ENCODE measurements at places on chromosomes 4 and X. TPM values are rescaled to one million over a fixed set of nuclear protein-coding genes. Genes with fewer than 3 reads are reported as not detected.

The CCDC110 gene
- 1.3 TPM for polyA plus RNA-seq

The CCDC120 gene
- 1.2 TPM for polyA plus RNA-seq

The KLF8 gene
- polyA plus RNA-seq = 5.2 TPM

The UGT8 gene
- 0.81 TPM for polyA plus RNA-seq

The SPIN2A gene
- 0.23 TPM for polyA plus RNA-seq

The FGFRL1 gene
- 19.2 TPM for polyA plus RNA-seq

The AKAP4 gene
- not detected for polyA plus RNA-seq

The CPE gene
- 68.2 TPM for polyA plus RNA-seq

The FGD1 gene
- polyA plus RNA-seq = 5.0 TPM

The SPANXA2 gene
- polyA plus RNA-seq = not detected

The MND1 gene
- polyA plus RNA-seq = 0.20 TPM

The PLAC1 gene
- not detected for polyA plus RNA-seq

The TEX13B gene
- not detected for polyA plus RNA-seq

The LAGE3 gene
- polyA plus RNA-seq = 25.8 TPM

The SLC2A9 gene
- polyA plus RNA-seq = 5.1 TPM

The GRIA3 gene
- 1.6 TPM for polyA plus RNA-seq

The SH2D1A gene
- polyA plus RNA-seq = 0.16 TPM

The SLC10A4 gene
- polyA plus RNA-seq = 0.09 TPM

The TREX2 gene
- polyA plus RNA-seq = 0.48 TPM

The HERC5 gene
- 2.8 TPM for polyA plus RNA-seq

The GAGE12G gene
- polyA plus RNA-seq = not detected

The TENM3 gene
- polyA plus RNA-seq = 0.88 TPM

The VBP1 gene
- polyA plus RNA-seq = 62.5 TPM

The MAGEA9B gene
- polyA plus RNA-seq = not detected

The CYTL1 gene
- 0.50 TPM for polyA plus RNA-seq

The GABRB1 gene
- 1.00 TPM for polyA plus RNA-seq

The SNCA gene
- polyA plus RNA-seq = 6.6 TPM

The RPL36A gene
- 1,005 TPM for polyA plus RNA-seq

The GLRA3 gene
- not detected for polyA plus RNA-seq

The PWWP3B gene
- 3.9 TPM for polyA plus RNA-seq
